IMR-90 (cell line): ENCODE measurements at places on chromosomes 13 and 19. TPM values are rescaled to one million over a fixed set of nuclear protein-coding genes. Genes with fewer than 3 reads are reported as not detected.

TSHZ3 gene
- 7.8 and 8.1 TPM in 2 replicates for total RNA-seq

DNA sequence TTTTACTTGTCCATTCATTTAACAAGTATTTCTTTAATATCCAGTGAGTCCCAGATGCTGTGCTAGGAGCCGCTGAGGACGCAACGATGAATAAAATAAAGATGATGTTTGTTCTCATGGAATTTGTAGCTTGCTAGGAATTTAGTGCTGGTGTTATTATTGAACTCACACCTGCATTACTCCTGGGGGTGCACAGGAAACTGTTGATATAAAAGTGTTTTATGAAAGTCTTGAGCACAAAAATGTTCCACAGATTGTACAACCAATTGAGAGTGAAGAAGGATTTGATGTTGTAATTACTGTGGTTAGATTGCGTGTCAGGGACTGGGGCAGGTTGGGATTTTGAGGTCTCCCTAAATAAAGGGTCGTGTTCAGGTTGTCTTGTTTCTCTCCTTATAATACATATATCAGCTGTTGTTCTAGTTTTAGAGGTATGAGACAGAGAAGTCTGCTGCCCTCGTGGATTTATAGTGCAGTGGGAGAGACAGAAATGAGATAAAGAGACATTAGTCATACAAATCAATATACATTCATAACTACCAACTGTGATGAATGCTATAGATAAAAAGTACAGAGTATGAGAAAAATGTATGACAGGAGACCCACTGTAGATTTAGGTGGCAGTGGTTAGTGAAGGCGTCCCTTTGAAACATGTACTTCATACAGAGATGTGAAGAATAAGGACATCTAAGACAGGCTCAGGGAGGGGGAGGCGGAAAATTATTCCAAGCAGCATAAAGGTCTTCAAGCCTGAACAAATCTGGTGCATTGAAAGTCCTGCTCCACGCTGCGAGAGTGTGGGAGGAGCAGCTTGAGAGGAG is 11.3 kb downstream of the CACNG6 start:
- no peak for DNase-seq

GRCh38 chr19:40907968-40908735 is 26.1 kb upstream of the CYP2A7 start:
- DNase-seq, result no peak

DNA sequence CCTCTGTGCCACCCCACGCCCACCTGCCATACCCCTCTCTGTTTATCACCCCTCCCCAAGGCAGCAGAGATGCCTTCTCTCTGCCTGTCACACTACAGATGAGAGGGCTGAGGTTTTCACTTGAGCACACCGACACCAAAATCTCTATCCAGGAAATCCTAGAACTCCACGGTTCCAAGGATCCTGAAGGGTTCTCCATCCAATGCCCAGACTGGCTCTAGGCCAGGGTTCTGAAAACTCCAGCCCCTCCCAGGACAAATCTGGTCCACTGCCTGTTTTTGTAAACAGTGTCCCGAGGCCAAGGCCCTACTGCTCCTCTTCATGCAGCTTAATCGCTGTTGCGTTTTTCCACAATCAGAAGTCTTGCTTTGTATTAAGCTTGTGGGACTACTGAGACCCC is 20.1 kb downstream of the TLE2 start:
- DNase-seq, result no peak
